ENCODE measurements at places on chromosomes 11 and 22.

DNA sequence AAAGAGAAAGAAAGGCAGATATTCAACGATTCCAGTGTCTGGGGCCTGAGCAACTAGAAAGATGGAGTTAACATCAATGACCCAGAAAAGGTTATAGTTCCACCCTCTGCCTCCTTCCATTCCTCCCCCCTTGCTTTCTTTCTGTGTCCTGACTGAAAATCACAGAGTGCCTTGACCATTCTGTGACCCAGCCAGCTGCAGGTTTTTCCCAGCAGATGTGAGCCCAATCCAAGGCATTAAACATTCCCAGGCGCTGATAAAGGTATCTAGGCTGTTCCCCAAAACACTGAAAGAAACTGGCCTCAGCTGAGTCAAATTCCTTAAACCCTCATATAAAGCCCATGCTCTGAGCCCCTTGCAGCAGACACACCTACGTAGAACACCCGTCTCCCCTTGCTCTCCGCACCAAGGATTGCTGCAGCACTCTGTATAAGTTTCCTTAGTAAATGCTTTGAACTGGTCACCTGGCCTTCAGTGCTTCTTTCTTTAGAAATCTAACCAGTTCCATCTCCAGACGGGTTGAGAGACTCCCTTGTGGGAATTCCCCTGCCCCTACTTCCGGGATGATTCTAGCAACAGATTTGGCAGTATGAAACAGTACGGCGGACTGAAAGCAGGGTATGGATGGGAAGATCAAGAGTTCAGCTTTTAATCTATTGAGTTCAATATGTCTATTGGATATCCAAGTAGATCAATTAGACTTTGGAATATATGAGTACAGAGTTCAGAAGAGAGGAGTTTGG lies 48.8 kb upstream of the ZC3H12C start:
- no peak for DNase-seq

DNA sequence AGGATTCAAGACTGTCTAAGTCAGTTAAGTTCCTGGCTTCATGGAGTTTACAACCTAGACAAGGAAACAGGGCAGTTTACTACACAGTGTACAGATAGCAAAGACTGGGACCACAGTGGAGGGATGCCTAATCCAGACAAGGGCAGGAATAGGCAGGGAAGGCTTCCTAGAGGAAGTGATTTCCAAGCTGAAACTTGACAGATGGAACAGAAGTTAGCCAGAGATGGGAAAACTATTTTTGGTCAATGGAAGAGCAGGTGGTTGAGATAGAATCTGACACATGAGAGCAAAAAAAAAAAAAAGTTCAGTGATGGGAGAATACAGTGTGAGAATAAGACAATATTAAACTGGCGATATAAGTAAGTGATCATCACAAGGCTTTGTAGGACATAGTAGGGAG lies 1.3 kb downstream of the COA4 start:
- DNase-seq: no peak

DNA sequence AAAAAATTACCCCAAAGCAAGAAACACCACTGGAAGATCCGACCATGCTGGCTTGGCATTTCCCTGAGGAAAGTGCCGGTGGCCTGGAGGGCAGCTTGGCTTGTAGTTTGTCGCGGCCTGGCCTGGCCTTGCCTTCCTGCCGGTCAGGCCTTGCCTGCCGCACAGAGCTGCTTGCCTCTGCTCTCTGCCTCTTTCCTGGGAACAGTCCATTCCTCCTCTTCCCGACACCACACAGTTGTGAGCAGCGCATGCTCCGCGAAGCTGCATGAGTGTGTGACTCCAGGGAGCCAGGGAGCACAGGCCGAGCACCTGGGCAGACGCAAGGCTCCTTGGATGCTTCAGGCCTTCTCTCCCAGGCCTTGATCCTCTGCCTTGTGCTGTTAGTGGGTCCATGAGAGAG lies 19.8 kb downstream of the CTTN start:
- DNase-seq: no peak

- no peak for DNase-seq
Observed at GRCh38 chr11:13596611-13597326, 71.7 kb upstream of the FAR1 start.

- DNase-seq: no peak
Observed at GRCh38 chr11:13717331-13717730, 48.9 kb downstream of the FAR1 start.

DNA sequence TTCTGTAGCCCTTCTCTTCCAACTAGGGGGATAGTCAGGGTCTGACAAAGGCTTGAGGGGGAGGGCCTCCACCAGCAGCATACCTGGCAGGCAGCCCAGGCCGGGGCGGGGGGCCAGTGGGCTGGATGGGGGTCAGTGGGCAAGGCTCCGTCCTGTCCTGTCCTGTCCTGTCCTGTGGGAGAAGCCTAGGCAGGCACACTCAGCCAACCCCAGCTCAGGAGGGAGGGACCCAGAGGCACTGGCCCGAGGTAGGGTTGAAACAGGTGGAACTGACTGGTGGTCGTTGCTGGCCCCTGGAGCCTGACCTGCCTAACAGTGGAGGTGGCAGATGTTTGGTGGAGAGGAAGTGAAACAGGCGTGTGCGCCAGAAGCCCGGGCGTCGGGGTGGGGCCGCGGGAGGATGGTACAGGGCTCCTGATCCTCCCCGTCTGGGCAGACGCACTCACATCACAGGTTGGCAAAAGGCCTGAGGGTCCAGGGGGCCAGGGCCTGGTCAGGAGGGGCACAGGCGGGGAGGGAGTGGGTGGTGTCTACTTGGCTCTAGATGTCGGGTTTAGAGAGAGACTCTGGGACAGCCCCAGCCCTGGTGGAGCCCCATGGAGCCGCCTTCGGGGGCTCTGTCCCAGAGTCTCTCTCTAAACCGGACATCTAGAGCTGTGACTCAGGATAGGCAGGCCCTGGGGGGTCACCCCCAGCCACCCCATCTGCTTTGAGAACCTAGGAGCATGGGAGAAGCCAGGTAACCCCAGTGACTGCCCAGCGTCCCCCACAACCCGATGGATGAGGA lies 32.5 kb upstream of the GRAMD4 start:
- no peak for DNase-seq

DNA sequence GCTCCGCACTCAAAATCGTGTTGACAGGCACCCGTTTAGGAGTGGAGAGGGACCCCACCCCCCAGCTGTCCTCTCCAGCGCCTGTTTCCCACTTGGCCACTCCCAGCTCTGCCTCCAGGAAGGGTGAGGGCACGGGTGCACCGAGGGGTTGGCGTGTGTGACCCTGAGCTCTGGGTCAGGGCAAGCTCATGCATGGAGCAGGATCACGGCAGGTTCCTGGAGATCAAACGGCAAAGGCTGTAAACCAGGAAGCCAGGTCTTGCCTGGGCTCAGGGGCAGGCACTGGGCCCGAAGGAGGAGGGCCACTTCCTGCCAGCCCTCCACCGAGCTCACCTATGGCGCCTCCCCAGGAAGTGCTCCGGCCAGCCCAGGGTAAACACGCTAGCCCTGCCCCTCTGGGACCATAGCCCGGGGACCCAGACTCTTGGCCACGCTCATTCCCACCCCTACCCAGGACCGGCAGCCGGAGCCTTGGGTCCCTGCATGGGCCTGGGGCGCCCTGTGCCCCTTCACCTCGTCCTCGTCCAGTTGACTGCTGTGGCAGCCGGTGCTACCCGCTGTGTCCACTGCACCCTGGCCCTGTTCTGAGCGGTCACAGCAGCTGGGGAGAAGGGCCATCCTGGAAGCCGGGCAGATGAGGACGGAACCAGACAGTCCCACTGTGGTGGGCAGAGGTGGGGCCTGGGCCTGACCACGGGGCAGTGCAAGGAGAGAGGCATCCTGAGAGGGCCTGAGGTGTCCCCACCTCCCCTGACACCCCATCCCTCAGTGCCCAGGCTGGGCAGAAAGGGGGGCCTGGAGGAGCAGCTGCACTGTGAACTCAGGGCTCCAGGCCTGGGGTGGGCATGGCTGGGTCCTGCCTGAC lies 1.0 kb upstream of the EPS8L2 start:
- DNase-seq: no peak

DNA sequence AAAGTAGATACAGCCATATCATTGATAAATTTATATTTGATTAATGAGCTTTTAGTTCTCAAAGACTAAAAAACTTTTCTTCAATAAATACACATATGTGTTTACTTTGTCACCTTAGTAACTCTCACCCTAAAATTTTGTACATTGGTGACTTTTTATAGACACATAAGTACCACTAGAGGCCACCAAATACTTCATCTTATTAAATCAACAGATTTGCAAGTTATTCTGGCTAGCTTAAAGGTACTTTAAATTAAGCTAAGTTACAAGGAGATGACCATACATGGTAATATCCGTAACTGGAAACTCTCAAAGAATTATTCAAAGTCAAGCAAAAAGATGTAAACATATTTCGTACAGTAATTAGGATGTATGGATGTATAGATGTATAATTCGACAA lies 112.2 kb downstream of the SBF2 start:
- DNase-seq: no peak

All from NCI-H1436 (cell line).